Activated CD8-positive, alpha-beta memory T cell treated with anti-CD3 and anti-CD28 coated beads for 1 hour (primary cell): ENCODE measurements at places on chromosomes 7 and 10.

GRCh38 chr10:49512121-49512809 is 26.7 kb downstream of the ERCC6 start:
- DNase-seq, result no peak

- DNase-seq, result no peak
Observed at GRCh38 chr10:17233286-17233991, 5.4 kb downstream of the VIM start.

- DNase-seq, result no peak
Observed at GRCh38 chr10:498760-499435, 190.6 kb downstream of the DIP2C start.

- no peak for DNase-seq
Observed at GRCh38 chr10:32982911-32983909, 25.2 kb upstream of the ITGB1 start.

DNA sequence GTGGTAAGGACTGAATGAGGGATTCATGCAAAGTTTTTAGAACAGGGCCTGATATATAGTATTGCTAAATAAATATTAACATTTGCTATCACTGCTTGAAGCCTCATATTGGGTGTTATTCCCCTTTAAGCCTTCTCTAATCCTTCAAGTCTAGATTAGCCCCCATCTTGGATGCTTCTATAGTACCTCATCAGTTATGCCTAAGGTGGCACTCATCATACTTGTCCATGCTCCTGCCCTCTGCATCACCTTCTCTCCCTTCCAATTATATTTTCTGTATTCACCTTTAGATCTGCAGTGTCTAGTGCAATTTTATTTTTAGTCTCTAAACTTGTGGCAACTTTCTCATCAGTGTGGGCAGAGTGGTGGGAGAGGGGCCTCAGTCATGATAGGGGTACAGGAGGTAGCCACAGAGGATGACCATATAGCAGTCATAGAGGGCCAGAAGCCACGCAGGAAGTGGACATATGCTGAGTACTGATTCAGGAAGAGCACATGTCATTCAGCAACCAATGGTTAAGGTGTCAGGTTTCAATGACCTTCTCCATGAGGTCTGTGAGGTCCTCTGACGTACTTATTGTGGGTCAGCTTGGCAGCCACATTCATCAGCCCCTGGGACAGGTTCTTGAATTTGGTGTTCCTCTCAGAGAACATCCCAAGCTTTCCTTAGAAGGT is 2.5 kb downstream of the ENTPD1 start:
- no peak for DNase-seq

DNA sequence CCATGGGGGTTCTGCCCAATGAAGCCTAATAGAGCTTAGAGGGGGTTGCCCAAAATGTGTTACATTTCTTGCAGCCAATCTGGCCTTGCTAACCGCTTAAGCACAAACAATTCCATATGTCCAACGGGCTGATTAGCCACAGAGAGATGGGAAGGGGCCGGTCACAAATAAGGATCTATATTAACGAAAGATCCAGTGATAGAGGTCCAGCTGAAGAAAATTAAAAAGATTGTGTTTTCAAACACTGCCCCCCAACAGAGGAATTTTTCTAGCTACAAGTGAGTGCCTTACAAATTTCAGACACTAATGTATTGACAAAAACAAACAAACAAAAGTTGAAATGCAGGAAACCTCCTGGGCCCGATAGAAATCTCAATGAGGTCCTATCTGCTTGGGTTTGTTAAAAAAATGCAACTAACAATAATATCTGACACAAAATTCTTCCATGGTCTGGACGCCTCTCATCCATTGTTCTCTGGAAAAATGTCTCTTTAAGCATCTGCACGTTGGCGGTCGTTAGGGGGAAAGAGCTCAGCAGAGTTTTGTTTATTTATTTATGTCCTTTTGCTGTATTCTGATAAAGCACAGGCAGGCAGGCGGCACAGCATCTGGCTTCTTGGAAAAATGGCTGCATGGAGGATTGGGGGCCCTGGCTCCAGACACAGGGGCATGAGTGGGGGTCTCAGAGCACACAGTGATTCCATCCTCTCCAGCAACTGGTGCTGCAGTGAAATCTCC is 402.0 kb downstream of the RPS24 start:
- no peak for DNase-seq

DNA sequence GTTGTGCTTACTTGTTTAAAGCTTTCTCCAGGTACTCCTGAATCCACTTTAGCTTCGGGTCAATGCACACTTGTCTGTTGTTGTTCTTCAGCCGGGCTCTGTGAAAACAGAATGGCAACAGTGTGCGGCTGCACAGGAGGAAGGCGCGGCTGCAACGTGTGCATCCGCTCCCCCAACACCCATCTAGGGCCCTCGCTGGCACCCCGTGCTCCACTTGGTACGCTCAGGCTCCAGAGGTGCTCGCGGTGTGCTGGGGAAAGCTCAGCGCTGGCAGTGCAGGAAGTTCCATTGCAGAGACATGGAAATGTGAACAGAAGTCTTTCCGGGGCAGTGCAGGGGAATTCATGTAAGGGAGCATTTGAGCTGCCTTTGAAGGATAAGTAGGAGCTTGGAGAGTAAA is 6.3 kb downstream of the CXCL12 start:
- no peak for DNase-seq
